CD4-positive, alpha-beta T cell (primary cell): ENCODE measurements at places on chromosomes 16 and 17.

DNA sequence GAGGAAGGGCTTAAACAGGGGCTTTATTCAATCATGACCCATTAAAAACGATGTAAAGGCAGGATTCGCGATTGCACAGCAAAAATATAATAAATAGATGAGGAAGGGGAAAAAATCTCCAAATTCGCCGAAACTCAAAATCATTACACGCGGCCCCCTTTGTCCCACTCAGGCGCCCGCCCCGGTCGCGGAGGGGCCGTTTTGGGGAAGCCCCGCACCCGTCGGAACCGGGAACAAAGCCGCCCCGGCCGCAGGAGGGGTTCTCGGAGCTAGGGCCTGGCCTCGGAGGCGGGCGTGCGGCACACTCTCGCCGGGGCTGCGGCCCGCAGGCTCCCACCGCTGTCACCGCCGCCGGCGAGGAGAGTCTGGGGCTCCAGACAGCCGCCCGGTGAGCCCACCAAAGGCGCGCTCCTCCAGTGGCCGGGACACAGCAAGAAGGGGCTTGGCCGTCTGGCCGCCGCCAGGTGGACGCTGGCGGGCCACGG, 521 bp downstream of the C16orf87 start:
- DNase-seq, result peak; percentile 3

- DNase-seq, result peak; percentile 4
Observed at GRCh38 chr16:75264457-75264998, 13.1 kb upstream of the BCAR1 start.

DNA sequence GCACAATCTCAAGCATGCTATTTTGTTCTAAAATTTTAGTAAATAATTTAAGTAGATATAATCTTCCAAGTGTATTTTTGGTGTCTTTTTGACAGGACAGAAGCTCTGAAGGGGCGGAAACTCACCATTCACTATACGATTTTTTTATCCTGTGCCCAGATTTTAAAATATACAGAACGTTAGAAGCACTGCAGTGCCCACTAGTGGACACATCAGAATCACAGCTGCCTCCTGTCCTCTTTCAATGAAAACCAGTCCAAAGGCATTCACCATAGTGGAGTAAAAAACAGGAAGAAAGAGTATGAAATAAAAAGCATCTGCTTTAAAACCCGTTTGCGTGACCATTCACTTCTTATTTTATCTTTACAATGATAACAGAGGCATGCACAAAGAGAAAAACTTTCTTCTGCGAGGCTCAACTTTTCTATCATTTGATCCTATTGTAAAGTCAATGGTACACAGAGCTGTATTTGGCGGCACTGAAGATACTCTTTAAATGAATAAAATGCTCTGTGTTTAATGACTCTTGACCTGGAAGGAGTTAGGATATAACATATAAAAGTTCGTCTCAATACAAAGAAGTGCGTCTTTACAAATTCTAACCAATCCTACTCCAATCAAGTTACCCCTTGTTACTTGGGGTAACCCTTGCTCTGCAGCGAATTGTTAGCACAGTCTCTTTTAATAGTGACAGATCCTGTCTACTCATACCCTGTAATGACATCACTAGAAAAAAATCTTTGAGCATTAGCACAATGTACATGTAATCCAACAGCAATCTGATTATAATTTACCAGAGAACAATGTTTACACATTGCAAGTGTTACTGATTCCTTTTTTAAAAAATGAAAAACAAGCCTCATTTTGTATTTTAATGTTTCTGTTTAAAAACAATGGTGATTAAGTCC, 339.8 kb upstream of the PSMD7 start:
- DNase-seq, result no peak

DNA sequence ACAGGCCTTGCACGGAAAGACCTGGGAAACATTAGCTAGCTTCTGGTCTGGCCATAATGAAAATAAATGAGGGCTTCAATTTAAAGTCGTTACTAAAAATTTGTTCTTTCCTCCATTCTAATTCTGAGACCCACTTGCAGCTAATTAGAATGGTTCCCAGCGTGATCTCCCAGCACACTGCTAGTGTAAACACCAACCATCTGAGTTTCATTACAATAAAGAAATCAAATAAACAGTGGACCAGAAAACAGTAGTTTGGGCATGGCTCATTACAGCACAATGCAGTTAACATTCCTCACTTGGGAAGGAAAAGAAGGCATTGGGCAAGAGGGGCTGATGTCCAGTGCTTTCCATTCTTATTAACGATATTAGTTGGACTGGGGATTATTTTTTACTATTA, 410.9 kb upstream of the SOX9 start:
- DNase-seq, result no peak

DNA sequence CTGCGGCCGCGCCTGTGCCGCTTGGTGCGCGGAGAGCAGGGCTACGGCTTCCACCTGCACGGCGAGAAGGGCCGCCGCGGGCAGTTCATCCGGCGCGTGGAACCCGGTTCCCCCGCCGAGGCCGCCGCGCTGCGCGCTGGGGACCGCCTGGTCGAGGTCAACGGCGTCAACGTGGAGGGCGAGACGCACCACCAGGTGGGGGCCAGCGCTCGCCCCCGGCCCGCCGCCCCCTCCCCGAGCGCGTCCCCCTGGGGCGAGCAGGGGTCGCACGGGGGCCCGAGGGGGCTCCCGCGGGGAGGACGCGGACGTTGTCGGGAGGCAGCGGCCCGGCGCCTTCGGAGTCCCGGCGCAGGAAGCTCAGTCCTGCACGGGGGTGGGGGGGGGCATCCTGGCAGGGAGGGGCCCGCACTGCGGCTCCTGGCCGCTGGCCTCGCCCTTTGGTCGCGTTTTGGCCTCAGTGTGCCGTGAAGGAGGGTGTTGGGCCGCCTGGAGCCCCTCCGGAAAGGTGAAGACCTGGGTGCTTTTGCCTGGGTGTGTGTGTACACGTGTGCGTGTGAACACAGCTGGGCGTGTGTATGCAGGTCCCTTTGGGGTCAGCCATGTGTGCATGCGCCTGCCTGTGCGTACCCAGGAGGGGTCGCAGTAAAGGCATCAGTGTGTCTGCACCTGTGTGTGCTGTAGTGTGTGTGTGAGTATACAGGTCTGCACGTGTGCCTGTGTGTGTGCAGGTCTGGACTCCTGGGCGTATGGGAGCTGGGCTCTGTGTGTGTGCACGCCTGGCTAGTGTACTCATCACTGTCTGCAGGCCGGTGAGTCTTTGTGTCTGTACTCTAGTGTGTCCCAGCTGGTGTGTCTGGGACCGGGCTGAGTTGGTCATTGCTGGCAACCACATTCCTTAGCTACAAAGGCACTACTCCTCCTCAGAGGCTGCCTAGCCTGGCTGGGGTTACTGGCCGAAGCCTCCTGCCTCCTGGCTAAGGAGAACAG, 615 bp downstream of the NHERF2 start:
- no peak for DNase-seq

GRCh38 chr16:47142821-47143676, 696 bp downstream of the NETO2 start:
- DNase-seq, result peak; percentile 55

- no peak for DNase-seq
Observed at GRCh38 chr17:9928601-9929333, 23.7 kb upstream of the RCVRN start.

DNA sequence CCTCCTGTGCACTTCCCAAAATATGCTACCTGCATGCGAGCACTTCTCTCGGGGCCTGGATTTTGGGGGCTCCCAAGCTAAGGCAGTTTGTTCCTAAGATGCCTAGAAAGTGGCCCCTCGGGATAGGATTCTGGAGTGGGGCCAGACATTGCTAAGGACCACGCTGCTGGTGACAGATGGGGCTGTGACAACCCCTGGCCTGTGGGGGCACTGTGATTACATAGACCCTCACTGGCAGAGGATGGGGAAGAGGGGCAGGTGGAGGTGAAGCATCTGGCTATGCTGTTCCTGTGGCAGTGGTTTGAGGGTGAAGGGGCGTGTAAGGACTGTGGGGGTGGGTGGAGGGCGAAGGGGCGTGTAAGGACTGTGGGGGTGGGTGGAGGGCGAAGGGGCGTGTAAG, 128.4 kb downstream of the ENGASE start:
- DNase-seq, result no peak

DNA sequence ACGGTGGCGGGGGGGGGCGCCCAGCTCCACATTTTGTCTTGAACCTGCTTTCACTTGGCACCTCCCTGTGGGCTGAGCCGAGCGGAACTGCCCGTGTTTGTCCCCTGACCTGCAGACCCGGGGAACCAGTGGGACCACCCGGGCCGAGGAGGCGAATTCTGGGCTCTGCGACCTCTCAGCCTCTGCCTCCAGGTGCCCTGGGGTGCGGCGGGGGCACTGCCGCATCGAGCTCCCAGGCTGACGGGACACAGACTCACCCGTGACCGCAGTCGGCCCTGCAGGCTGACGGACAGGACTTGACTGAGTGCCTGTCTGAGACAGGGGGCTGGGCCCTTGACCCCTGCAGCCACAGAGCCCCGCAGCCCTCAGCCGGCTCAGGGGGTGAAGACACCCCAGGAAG, 11.1 kb upstream of the C1QTNF8 start:
- DNase-seq, result no peak

DNA sequence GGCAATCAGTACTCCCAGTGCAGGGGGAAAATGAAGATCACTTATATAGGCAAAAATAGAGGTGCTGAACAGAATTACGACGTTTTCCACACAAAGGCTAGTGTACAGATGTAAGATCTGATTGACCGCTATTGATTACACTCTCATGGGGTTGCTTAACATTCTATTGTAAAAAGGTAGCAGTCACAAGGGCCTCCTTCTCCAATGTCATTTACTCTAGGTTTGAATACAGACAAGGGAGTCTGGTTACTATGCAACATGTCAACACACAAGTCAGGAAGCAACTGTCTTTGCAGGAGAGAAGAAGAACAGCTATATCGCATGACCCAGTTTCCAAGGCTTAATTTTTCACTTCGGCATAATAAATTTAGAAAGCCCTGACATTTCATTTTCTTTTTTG, 7.9 kb downstream of the KRT37 start:
- DNase-seq, result no peak

- no peak for DNase-seq
Observed at GRCh38 chr16:67708368-67708771, 10.7 kb downstream of the GFOD2 start.

GRCh38 chr17:76687298-76688164, 23.2 kb downstream of the MXRA7 start:
- no peak for DNase-seq
